ENCODE measurements at places on chromosomes 6 and 20.

DNA sequence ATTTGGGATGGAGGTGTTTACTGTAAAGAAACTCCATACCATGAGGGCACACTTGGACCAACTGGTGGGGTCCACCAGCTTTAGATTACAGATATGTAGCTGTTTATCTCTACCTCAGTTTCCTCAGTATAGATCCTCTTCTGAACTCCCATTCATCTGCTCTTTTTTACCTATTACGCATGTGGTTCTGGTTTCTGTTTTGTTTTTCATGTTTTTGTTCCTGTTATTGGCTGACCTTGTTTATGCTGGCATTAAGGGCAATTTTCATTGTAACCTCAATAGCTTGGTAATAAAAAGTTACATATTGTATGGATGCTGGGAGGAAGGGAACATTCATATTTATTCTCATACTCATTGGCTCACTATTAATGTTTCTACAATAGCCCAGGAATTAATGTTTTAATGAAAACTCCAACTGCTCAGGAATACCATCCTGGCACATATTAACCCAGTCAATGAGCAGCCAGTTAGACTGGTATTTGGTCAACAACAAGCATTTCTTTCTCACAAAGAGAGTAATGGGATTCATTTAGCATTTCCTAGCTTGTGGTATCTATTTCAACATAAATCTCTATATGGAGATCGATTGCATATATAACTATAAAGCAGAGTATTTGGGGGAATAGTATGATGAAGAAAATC lies 83.8 kb upstream of the FAM184A start:
- DNase-seq, result no peak

DNA sequence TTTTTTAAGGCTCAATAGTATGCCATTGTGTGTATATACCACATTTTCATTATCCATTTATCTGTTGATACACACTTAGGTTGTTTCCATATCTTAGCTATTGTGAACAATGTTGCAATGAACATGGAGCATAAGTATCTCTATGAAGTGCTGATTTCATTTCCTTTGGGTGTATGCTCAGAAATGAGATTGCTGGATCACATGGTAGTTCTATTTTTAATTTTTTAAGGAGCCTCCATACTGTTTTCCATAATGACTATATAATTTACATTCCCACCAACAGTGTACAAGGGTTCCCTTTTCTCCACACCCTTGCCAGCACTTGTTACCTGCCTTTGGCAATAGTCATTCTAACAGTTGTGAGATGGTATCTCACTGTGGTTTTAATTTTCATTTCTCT lies 15.1 kb upstream of the HLA-DOA start:
- no peak for DNase-seq

- no peak for DNase-seq
Observed at GRCh38 chr6:91886183-91886795, 1299.4 kb upstream of the MAP3K7 start.

DNA sequence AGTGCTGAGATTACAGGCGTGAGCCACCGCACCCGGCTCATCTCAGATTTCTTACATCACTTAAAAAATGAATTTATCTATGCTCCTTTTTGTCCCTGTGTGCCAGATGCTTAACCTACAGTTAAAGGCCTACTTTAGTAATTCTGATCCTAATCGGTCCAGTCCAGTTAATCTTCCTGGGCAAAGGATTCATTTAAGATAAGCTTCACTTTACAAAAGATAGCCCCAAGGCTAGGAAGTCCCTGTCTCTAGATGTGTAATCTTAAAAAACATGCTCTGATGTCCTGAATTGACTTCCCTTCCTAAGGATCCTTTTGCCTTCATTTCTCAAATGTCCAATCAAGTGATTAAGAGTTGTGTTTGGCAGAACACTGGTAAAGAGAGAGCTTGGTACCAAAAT lies 68.4 kb upstream of the IPCEF1 start:
- DNase-seq, result no peak

DNA sequence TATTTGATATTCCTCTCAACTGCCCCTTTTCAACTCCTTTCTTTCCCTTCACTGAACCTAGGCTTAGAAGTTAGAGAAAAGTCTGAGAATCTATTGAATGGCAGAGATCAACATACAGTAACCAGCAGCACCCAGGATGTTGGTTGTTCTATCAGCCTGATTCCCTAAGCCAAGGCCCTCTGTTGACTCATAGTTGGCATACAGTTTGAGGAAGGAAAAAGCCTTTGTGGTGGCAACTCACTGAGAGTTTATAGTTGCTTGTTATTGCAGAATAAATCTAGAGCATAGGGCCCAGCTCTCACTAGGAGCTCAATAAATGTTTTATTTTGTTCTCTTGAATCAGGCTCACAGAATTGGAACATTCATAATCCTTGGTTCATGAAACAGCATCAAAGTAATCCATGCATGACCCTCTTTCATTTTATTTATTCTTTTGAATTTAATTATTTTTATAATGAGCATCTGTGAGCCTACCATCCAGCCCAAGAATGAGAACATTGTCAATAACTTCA lies 119.1 kb upstream of the ADGRF1 start:
- DNase-seq, result no peak

DNA sequence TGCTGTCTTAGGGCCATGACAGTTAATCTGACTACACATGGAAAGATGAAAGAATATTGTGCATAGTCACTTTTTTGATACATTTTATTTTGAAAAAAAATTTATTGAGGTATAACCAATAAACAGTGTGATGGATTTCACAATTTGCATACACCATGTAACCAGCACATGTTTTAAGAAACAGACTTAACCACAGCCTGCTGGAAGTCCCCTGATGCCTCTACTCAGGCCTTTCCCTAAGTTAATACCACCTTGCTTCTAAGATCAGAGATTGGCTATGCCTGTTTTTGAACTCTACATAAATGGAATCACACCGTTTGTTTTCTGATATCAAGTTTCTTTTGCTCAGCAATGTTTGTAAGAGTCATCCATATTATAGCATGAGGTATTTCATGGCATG lies 136.3 kb downstream of the CFAP61 start:
- no peak for DNase-seq

- DNase-seq, result peak; percentile 6
Observed at GRCh38 chr20:54078296-54078984, 8.0 kb upstream of the BCAS1 start.

- no peak for DNase-seq
Observed at GRCh38 chr20:52529826-52530225, 338.2 kb upstream of the ZFP64 start.
